ENCODE measurements at places on chromosomes 11 and 22.
A peak's percentile ranks its signal among the peaks of the same experiment; 100 is the strongest.

DNA sequence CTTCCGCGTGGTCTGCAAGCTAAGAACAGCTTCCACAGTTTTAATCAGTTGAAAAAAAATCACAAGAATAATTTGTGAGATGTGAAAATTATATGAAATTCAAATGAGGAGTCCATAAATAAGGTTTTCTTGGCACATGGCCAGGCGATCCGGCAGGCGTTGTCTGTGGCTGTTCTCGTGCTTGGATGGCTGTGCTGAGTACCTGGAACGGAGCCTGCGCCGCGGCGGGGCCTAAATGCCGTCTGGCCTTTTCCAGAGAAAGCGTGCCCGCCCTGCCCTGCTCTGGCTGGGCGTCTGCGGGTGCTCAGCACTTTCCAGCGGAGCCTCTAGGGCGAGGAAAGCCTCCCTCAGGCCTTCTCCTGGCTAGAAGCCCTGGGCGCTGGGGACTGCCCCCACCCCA lies 41.8 kb downstream of the OSBPL5 start:
- DNase-seq: peak; percentile 42
- no peak overlapping the region for H3K4me3 ChIP-seq
- no peaks in the 10 kb centered on the region for H3K27me3 ChIP-seq
- H3K36me3 ChIP-seq: peaks cover 46% of the 10 kb centered on the region

DNA sequence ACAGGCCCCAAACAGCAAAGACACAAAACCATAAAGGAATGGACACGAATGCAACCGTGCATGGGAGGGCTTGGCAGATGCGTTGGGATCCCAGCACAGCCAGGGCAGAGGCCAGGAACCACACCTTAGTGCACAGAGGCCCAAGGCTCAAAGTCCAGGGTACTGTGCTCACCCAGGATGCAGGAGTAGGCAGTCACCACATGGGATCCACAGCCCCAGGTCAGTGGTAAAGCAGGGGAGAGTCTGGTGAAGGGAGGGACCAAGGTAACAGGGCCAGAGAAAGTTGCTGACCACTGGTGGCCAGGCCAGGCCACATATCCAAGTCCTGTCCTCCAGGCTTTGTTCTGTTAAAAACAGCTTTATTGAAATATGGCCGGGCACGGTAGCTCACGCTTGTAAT lies 6.5 kb upstream of the CERK start:
- H3K27me3 ChIP-seq: no peaks in the 10 kb centered on the region
- no peak overlapping the region for H3K27ac ChIP-seq

DNA sequence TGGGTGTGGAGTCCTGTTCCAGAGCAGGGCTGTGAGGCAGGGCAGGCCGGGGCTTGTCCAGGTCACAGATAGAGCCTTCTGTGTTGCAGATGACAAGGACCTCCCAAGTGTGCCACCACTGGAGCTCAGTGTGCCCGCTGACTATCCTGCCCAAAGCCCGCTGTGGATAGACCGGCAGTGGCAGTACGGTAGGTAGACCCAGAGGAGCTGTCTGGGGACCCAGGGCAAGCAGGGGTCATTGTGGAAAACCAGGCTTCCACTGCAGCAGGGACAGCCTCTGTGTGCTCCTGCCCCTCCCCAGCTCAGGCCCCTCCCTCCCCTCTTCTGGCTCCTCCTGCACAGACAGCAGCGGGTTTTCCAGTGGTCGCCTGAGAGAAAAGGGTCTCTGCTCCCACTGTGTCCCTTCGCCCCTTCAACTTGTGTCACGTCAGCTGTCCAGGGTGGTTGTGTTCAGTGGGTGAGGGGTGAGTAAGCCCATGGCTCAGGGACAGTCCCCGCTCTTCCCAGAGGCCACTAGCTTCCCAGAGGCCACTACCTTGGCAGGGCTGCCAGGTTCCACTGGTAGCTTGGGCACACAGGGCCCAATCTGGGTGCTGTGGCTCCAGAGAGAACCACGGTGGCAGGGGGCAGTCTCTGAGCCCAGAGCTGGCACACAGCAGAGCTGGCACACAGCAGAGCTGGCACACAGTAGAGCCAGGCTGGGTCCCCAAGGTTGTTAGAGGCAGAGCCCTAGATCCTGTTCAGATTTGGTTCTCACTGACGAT lies 78.4 kb downstream of the MED15 start:
- H3K27ac ChIP-seq: no peak overlapping the region
- DNase-seq: no peak
- H3K36me3 ChIP-seq: peaks cover 53% of the 10 kb centered on the region
- no peak overlapping the region for H3K4me3 ChIP-seq
- no peaks in the 10 kb centered on the region for H3K4me1 ChIP-seq
- H3K27me3 ChIP-seq: no peaks in the 10 kb centered on the region

- H3K36me3 ChIP-seq: no peaks in the 10 kb centered on the region
- H3K27ac ChIP-seq: no peak overlapping the region
- DNase-seq: no peak
- H3K27me3 ChIP-seq: no peaks in the 10 kb centered on the region
- H3K4me3 ChIP-seq: no peak overlapping the region
These were observed 21.4 kb downstream of the KIF18A start for GRCh38 chr11:28086569-28086968.

- H3K36me3 ChIP-seq: no peaks in the 10 kb centered on the region
- no peak for DNase-seq
- H3K27me3 ChIP-seq: no peaks in the 10 kb centered on the region
- no peaks in the 10 kb centered on the region for H3K4me1 ChIP-seq
- H3K27ac ChIP-seq: no peak overlapping the region
- H3K4me3 ChIP-seq: peak overlapping the region; percentile 11
These were observed 82.8 kb downstream of the FLI1 start for GRCh38 chr11:128776424-128777284.

GRCh38 chr11:19659529-19659928 lies 53.1 kb upstream of the NAV2 start:
- H3K4me1 ChIP-seq: peaks cover 27% of the 10 kb centered on the region
- peak overlapping the region; percentile 69 for H3K27ac ChIP-seq
- no peaks in the 10 kb centered on the region for H3K27me3 ChIP-seq
- DNase-seq: no peak

Measured in thoracic aorta (tissue), 2 donors.